Head of caudate nucleus (tissue), 42 donors: ENCODE measurements at places on chromosomes 16 and 17.

DNA sequence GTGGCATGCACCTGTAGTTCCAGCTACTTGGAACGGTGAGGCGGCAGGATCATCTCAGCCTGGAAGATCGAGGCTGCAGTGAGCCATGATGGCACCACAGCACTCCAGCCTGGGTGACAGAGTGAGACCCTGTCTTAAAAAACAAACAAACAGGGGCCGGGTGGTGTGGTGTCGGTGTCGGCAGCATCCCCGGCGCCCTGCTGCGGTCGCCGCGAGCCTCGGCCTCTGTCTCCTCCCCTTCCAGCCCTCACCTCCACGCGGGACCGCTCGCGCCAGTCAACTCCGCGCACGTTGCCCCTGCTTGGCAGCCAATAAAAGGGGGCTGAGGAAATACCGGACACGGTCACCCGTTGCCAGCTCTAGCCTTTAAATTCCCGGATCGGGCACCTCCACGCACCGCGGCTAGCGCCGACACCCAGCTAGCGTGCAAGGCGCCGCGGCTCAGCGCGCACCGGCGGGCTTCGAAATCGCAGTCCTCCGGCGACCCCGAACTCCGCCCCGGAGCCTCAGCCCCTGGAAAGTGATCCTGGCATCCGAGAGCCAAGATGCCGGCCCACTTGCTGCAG lies 204.7 kb downstream of the CDRT15L2 start:
- no peak for DNase-seq

GRCh38 chr17:80612997-80613731 lies 68.5 kb downstream of the RPTOR start:
- no peak for DNase-seq

DNA sequence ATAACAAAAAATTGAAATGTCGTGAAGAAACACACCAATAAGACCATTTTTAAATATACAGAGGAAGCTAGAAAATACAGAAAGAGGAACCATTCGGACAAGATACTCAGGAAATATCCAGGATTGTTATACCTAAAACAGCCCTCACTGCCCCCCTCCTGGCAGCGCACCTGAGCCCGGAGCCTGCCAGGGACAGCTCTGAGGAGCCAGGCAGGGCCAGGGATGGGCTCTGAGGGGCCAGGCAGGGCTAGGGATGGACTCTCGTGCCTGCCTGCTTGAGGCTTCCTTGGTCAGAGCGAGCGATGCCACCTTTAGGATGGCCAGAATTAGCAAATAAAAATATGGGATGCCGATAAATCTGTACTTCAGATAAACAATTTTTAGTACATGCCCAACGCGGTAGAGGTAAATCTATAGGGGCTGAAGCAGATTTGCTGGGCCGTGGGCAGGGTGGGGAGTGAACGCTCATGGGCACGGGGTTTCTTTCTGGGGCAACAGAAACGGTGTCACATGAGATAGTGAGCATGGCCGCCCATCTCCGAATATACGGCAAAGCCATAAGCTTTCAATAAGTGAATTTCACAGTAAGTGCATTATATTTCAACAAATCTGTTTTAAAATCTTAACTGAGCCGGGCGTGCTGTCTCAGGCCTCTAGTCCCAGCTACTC lies 18.2 kb upstream of the CSNK1D start:
- DNase-seq: no peak

DNA sequence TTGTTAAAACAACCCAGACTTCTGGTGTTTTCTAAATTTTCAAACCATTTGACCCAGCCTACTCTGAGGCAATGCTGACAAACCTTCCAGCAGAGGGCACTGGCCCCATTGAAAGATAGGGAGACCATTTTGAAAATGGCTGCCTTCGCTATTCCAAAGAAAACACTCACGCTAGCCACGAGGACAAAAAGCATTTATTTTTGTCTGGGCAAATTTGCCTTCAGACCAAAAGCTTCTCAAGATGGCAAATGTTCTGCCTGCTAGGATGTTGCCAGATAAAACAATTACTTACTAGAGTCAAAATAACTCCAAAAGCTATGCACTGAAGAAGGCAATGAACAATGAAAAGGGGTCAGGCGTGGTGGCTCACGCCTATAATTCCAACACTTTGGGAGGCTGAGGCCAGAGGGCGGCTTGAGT lies 296.7 kb upstream of the IRX5 start:
- no peak for DNase-seq

- DNase-seq: no peak
Observed at GRCh38 chr17:75514919-75515495, 330 bp downstream of the CASKIN2 start.

DNA sequence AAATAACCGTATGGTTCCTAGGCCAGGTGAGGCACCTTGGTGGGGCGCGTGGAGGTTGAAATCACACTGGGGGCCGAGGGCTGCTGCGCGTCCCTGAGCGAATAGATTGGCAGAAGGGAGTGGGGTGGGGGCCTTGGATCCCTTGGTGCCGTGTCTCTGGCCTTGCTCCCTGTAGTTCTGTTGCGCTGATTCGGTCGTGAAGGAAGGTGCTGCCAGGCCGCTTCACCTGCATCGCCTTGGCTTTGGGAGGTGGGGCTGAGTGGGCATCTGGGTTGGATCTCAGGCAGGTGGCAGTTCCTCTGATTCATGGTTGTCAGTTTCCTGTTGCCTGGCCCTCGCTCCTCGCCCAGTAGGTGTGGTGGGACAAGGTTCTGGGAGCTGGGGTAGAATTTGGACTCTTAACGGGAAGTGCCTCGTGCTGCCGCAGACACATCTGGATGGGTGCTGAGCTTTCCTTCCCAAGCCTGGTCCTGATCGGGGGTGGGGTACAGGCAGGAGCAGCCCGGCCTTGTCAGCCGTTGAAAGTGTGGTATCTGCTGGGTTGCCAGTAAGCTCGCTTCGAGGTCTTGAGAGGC lies 30.1 kb downstream of the PGS1 start:
- no peak for DNase-seq

- no peak for DNase-seq
Observed at GRCh38 chr17:43574348-43574747, 28.2 kb upstream of the ETV4 start.

GRCh38 chr17:31484821-31485220 lies 93.3 kb downstream of the RAB11FIP4 start:
- no peak for DNase-seq

- no peak for DNase-seq
Observed at GRCh38 chr17:6943406-6943805, 52.4 kb upstream of the ALOX12 start.

DNA sequence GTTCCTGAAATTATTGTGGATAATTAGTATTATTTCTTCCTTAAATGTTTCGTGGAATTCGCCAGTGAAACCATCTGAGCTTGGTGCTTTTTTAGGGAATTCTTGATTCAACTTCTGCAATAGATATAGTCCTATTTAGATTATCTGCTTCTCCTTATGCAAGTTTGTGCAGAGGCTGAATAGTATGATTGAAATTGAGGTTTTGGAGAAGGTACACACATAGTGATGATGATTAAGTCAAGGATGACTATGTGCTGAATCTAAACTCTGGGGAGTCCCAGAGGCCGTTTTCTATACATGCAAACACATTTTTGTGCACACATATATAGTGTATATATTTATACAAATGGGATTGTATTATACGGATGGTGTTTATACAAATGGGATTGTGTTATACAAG lies 5.2 kb upstream of the MYH4 start:
- DNase-seq: no peak

GRCh38 chr16:4089811-4090301 lies 26.4 kb downstream of the ADCY9 start:
- no peak for DNase-seq

- no peak for DNase-seq
Observed at GRCh38 chr17:59287452-59287851, 44.0 kb upstream of the YPEL2 start.

DNA sequence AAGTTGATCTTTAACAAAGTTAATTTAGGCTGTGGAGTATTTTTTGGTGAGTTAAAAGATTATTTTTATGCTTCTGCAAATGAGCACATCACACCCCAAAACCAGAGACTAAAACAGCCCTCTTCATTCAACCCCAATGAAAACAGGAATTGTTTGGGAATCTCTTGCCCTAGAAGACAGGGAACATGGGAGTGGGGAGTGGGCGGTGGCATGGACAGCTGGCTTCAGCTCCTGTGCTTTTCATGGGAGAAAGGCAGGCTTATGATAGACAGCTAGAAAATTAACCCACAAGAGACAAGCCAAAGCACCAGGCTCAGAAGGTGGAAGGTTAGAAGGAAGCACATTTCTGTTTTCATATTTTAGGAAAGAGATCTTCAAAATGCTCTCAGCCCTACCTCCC lies 19.2 kb downstream of the GRIN2A start:
- DNase-seq: no peak

DNA sequence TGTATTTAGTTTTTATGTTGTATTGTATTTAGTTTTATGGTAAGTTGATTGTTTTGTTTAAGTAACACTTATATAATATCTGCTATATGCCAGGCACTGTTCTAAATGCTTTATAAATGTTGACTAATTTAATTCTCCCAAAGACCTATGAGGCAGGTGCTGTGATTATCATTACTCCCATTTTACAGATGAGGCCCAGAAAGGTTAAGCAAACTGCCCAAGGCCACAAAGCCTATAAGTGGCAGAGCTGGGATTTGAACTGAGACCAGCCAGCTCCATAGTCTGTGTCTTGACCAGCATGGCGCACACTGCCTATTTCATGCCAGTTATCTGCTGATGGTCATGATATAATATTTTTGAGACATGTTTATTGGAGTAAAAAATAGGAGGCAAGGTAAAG lies 24.0 kb downstream of the IL21R start:
- no peak for DNase-seq

GRCh38 chr17:17810084-17810894 lies 26.5 kb downstream of the SREBF1 start:
- DNase-seq: no peak

- DNase-seq: no peak
Observed at GRCh38 chr16:67116388-67117311, 6.9 kb downstream of the PHAF1 start.

DNA sequence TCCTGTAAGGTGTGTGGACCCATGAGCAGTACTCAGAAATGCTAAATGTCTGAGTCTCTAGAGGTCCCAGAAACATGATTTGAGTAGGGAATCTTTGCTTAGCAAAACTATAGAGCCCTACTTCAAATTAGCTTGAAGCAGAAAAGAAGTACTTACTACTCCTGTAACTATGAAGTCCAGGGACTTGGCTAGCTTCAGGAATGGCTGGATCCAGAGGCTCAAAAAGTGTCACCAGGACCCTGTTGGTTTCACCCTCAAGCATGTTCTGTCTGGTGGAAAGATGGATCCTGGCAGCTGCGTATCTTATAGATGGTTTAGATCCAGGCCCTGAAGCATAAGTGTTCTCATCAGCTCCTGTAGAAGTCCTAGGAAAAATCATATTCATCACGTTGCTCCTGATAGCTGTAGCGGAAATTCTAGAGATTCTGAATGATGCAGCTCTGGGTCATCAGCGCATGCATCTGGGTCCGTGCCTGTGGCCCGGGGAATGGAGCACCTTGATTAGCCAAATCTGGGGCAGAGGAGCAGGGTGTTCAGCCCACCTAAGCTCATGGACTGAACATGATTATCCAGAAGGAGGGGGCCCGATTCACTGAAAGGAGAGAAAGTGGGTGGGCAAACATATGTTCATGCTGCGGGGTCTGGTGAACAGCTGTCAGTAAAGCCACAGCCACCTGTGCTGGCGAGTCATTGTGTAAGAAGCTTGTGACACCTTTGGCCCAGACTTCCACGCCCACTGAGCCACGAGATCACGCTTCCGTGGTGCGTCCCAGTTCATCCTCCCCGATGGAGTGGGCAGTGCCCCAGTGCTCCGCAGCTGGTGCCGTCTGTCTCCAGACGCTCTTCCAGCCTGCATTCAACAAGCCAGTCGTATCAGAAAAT lies 260.6 kb downstream of the CPPED1 start:
- no peak for DNase-seq

DNA sequence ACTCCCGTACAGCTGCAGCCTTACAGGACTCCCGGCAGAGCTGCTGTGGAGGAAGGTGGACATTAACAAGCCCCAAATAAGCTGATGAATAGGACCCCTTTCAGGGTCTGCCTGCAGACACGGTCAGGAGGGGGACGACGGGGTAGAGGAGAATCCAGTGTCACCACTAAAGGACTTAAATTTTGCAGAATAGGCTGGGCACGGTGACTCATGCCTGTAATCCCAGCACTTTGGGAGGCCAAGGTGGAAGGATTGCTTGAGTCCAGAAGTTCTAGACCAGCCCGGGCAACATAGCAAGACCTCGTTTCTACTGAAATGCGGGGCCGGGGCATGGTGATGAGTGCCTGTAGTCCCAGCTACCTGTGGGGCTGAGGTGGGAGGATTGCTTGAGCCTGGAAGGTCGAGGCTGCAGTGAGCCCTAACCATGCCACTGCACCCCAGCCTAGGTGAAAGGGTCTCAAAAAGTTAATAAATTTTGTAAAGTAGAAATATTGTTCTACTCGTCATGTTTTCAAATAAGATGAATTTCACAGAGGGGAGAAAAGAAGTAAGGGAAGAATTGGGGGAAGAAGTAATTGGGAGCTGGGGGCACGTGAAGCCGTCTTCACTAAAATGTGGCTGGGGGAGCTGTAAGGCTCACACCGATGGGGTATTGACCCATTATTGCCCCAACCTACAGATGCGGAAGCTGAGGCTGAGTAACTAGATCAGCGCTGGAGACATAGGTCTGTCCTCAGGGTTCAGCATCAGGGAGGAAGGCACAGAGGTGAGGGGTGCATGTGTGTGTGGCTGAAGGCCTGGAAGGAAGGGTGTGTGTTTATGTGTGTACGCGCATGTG lies 4.7 kb downstream of the LITAFD start:
- no peak for DNase-seq

DNA sequence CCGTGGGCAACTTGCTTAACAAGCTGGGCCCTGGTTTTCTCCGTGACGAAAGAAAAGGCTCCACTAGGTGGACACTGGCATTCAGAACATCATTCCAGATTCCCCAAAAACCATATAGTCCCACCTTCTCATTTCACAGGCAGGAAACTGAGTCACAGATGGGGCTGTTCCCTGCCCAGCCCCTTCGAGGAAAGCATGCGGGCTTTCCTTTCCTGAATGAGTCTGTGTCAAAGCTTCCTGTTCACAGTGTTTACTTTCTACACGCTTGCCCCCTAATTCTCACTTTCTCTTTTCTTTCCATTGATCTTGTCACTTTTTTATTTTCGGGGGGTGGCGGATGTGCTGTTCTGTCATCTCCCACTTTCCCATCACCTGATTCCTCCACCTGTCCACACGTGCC lies 10.3 kb upstream of the LGALS9 start:
- DNase-seq: no peak

GRCh38 chr16:29698484-29699323 lies 19.7 kb downstream of the QPRT start:
- DNase-seq: no peak

DNA sequence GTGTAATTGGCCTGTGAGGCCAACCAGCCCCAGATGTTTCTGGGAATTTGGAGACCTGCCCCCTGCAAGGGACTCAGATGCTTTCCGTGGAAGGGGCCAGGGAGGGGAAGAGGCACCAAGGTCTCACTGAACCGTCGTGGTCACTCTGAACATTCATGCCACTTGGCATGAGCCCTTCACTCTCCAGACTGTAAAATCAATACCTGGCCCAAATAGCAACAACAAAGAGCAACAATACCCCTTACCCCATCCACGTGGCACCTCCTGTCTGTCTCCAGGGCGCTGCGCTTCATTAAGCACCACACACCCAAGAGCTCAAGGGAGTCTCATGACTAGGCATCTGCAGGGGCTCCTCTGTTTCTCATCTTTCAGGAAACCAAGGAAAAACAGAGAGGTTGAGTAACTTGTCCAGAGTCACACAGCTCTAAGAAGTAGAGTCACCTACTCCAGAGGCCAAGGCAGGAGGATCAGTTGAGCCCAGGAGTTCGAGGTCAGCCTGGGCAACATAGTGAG lies 52.8 kb downstream of the SOCS1 start:
- DNase-seq: no peak
